ENCODE measurements at places on chromosomes 12 and 14.

- peak; percentile 87 for DNase-seq
These were observed 35.1 kb downstream of the TMBIM6 start for GRCh38 chr12:49776413-49776812.

DNA sequence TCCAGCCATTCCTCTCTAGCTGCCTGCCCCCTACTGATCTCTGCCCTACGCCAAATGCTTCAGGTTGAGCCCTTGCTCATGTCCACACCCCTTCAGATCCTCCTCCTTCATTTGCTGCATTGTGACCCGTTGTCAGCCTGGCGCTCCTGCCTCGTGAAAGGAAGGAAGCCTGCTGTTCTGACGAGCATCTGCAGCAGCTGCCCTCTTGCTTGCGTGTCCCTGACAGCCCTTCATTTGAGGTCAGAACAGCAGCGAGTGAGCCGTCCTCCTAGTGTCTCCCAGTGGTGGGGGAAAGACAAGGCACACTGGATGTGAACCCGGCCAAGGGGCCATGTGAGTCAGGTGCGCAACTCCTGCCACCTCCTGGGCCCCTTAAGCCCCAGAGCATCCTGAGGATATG, 3.0 kb upstream of the PIANP start:
- no peak for DNase-seq

DNA sequence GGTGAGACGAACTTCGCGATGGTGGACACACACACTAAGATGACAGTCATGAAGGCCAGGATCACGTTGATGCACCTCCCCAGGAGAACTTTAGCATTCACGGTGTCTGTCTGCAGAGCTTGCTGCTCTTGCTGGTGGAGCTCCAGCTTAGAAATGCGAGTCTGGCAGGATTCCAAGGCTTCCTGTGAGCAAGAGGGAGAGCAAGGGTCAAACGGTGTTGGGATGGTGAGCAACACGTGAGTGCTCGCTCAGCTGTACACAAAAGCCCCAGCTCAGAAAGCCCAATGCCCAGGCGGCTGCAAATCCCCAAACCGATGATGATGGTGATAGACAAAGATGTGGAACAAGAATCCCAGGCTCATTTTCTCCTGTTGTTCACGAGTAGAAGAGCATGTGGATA, 78.8 kb downstream of the TMCC3 start:
- DNase-seq, result no peak

DNA sequence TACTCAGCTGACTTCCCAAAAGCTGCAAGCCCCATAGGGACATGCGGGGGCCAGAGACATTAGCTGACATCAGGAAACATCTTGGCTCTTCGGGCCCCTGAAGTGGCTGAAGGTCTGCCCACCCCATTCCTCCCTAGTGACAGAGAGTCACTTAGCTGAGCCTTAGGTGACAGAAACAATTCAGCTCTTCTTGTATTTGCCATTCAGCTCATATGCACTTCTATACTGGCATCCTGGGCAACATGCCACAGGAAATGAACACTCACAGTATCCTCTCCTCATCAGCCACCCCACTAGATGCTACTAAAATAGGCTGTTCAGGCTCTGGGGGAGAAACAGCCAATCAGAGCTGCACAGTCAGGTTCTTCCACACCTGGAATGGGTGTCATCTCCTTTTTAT, 3.4 kb downstream of the DCTN2 start:
- DNase-seq, result no peak

- no peak for DNase-seq
These were observed 68.4 kb downstream of the CRACR2A start for GRCh38 chr12:3684449-3685051.

DNA sequence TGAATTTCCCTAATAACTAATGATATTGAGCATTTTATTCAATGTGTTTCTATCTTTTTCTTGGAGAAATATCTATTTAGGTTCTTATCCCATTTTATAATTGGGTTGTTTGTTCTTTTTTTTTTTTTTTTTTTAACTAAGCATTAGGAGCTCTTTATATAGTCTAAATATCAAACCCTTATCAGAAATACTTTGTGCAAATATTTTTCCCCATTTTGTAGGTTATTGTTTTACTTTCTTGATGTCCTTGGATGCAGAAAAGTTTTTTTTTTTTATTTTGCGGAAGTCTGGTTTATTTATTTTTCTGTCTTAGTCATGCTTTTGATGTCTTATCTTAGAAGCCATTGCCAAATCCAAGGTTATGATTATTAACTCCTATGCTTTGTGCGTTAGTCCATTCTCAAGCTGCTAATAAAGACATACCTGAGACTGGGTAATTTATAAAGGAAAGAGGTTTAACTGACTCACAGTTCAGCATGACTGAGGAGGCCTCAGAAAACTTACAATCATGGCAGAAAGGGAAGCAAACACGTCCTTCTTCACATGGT, 434.3 kb upstream of the TBX3 start:
- DNase-seq, result no peak

Measured in right atrium auricular region (tissue), 2 donors.